ENCODE measurements at places on chromosomes 11 and 22.

- no peak for DNase-seq
Measured at GRCh38 chr11:91850533-91851275, 373.9 kb upstream of the FAT3 start.

GRCh38 chr11:130550984-130551383, 102.5 kb downstream of the ADAMTS15 start:
- no peak for DNase-seq

- no peak for DNase-seq
Measured at GRCh38 chr11:28730889-28731288, 622.7 kb downstream of the METTL15 start.

DNA sequence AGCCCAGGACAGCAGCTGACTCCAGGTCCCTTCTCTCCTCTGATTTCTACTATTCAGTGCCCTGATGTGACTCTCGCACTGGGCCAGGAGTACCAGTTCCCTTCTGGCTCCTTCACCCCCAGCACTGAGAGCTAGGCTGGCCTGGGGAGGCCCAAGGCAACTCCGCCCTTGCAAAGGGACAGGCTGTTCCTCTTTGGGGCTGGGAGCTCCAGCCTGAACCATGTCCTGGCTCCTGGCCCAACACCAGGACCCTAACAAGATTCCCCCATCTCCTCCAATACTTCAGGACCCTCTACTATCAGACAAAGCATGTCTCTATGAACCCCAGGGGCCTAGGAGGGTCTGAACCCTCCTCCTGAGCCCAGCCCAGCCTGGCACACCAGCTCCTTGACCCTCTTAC, 12.5 kb downstream of the CREB3L1 start:
- DNase-seq, result no peak

- DNase-seq, result no peak
Measured at GRCh38 chr22:17198170-17199002, 20.8 kb downstream of the ADA2 start.

- no peak for DNase-seq
Measured at GRCh38 chr11:71481101-71481960, 28.3 kb downstream of the NADSYN1 start.

DNA sequence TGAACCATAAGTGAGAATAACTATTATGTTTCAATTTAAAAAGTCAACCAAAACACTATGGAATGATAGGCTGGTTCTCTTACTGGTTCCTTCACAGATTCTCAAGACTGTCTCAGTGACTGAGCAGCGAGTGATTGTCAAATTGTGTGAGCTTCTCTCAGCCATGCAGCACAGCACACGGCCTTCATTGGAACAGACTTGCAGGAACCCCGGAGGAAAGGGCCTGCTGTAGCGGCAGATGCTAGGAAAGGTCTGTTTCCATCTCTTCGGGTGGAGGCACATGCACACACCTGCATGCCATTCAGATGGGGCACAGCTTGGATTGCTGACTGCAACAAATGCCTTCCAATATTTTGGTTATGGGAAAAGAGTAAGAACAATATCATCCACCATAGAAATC, 741.8 kb downstream of the OPCML start:
- no peak for DNase-seq

GRCh38 chr22:45441138-45441537, 27.6 kb downstream of the RIBC2 start:
- DNase-seq, result no peak

DNA sequence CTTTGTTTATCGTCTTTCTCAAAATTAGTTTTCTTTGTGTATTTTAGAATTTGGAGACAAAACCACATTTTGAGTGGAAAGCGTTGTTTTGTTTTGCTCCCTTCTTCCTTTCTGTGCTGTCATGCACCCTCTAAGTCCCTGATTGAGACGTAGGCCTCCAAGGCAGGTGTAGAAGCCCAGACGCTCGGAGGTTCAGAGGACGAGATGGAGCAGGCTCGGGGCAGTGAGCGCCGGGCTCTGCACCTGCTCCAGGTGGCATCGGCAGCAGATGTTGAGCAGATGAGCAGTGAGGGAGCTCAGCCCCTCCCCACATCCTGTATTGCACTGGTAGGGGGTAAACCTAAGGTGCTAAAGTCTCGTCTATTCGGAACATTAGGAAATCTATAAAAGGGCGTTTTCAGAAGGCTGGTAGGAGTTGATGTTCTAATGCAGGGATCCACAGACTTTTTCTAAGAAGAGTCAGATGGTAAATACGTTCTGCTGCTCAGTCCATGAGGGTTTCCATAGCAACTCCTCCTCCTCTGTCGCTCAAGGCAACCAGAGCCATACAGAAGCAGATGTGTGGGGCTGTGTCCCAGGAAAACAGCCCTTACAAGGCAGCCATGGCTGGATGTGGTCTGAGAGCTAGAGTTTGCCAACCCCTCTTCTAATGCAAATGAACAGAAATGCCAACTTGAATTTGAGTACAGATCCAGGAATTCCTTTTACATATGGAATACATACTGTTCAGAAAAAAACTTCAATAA, 724.2 kb downstream of the BRD1 start:
- DNase-seq, result no peak

DNA sequence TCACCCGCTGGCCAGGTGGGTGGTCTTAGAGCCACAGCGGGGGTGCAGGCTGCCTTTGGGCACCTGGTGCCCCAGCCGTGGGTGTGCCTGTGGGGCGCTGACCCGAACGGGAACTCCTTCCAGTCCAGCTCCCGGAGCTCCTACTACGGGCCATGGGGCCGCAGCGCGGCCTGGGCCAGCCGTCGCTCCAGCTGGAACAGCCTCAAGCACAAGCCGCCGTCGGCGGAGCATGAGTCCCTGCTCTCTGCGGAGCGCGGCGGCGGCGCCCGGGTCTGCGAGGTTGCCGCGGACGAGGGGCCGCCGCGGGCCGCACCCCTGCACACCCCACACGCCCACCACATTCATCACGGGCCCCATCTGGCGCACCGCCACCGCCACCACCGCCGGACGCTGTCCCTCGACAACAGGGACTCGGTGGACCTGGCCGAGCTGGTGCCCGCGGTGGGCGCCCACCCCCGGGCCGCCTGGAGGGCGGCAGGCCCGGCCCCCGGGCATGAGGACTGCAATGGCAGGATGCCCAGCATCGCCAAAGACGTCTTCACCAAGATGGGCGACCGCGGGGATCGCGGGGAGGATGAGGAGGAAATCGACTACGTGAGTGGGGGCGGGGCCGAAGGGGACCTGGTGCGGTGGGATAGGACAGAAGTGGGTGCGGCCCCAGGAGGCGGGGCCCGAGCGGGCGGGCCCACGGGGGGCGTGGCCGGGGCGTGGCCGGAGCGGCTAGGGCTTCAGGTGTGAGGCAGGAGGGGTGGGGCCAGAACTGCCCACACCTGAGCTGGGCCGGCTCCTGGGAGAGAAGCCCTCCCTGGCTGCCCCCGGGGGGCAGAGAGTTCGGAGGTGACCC, 91.5 kb downstream of the CACNA1I start:
- no peak for DNase-seq

GRCh38 chr22:29722151-29722550, 2.3 kb downstream of the CABP7 start:
- no peak for DNase-seq

- no peak for DNase-seq
Measured at GRCh38 chr22:44522526-44523170, 24.6 kb upstream of the RTL6 start.

GRCh38 chr11:65559951-65560537, 1.9 kb upstream of the LTBP3 start:
- no peak for DNase-seq

- no peak for DNase-seq
Measured at GRCh38 chr22:49087198-49087597, 740.5 kb downstream of the BRD1 start.

DNA sequence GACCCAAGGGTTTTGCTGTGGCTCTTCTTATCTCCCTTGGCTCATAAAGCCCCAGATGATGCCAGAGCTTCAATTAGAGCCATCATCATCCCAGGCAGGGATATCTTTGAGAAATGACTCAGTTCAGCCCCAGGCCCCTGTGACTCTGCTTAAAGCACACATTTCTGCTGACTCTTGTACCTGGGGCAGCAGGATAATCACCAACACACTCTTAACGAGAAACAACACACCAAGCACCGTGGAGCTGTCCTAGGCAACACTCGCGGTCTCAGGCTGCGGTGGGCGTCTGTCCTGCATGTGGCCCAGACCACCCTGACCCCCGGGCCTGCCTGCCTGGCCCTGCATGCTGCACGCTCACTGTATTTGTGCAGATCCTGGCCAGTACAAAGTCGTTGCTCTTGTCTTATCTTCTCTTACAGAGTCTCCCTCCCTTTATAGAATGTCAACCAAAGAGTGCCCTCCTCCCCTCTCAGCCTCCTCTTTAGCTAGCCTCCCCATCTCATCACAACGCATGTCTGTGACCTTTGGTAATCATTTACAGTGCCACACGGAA, 114.2 kb upstream of the PARVA start:
- DNase-seq, result no peak

GRCh38 chr22:47691152-47691895, 928.9 kb downstream of the TBC1D22A start:
- DNase-seq, result no peak

DNA sequence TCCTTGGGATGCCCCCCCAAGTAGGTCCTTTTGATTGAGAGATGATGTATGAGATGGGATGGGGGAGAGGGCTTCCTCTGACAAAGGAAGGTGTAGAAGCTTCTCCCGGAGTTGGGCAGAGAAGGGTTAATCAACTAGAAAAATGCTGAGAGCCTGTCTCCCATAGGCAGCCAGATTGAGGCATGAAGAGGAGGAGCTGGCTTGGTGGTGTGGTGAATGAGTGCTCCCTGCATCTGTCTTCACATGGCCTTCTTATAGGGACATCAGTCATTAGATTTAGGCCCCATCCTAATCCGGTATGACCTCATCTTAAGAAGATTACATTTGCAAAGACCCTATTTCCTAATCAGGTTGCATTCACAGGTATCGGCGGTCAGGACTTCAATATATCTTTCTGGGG, 61.1 kb downstream of the NFAM1 start:
- DNase-seq, result no peak

DNA sequence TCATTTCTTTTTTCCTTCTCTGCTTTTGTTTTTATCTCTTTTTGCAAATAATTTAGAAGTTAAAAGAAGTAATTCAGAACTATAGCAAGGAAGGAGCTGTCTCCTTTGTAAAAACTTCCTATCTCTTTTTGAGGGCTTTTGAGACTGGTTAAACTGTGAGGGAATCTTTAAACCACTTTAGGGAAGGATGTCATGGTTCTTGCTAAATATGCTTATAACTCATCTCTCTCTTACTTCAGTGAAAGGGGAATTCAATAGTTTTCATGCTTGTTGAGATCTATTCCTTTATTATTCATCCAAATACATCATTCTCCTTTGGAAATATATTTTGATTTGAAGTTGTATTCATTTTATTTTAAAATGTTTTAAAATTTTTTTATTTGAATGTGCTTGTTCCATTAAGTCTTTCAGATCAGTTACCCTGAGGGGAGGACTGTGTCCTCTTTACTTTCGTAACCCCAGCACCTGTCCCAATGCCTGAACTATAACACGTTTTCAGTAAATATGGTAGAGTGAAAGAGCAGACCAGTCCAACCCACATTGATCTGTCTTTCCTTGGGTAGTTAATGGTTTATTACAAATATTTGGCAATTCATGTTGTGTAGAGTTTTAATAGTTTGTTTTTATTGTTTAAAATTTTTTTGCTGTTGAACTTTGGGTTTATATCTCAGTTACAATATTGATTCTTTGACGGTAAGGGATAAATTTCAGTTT, 27.5 kb downstream of the AMOTL1 start:
- DNase-seq, result no peak

DNA sequence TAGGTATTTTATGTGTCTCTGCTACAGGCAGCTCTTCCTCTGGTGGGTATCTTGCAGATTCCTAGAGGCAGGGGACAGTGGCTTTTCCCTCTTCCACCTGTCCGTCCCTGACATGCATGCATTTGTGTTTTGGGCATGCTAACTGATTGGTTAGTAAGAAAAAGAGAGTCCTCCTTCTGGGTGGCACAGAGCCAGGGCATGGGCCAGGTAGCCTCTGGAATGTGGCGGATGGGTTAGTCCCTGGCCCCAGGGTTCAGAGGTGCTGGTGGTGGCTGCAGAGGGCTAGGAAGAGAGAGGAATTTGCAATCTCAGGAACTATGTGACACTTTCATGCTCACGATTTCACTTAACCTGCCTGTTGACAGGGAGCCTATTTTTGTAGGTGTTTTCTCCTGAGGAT, 5.8 kb upstream of the MS4A15 start:
- DNase-seq, result no peak

- peak; percentile 7 for DNase-seq
Measured at GRCh38 chr11:64121663-64122410, 44.1 kb downstream of the MACROD1 start.

GRCh38 chr11:92890846-92891245, 78.6 kb upstream of the MTNR1B start:
- DNase-seq, result no peak

GRCh38 chr11:130548491-130548833, 100.0 kb downstream of the ADAMTS15 start:
- DNase-seq, result no peak

DNA sequence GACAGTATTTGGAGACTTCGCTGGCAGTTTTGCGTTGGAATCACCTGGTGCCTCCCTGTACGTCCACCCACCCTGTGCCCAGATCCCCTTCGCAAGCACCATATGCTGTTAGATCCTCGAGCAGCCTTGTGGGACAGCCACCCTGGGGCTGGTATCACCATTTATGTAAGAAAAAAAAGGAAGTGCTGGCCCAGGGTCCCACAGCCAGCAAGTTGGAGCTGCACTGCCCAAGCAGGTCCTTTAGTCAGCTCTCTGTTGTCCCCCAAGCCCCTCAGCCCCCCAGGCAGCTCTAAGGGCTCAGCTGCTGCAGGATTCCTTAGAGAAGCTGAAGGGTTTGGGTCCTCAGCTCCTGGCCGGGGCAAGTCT, 80.3 kb downstream of the FBLN1 start:
- DNase-seq, result no peak

DNA sequence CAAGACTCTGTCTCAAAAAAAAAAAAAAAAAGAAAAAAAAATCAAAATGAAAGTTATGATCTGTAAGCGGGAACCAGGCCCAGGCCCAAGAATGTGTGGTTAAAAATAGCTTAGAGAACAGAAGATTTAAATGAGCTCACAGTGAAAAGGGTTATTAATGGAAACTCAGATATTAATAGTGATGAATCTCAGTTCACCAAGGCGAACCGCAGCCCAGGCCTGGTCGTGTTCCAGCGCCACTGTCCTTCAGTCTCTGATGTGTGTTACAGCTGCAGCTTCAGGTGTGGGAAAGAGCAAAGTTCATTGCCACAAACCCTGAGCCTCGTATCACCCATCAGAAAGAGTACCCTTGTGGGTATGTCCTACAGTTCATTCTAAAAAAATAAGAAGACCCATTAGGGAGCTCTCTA, 107.1 kb downstream of the GAB2 start:
- no peak for DNase-seq

GRCh38 chr11:129694538-129694937, 121.1 kb upstream of the TMEM45B start:
- no peak for DNase-seq

GRCh38 chr11:581752-582151, 5.5 kb downstream of the PHRF1 start:
- DNase-seq, result no peak

GRCh38 chr11:131975619-131976018, 605.2 kb downstream of the NTM start:
- DNase-seq, result no peak
